ENCODE measurements at places on chromosomes 5 and 9. TPM values are rescaled to one million over a fixed set of nuclear protein-coding genes. Genes with fewer than 3 reads are reported as not detected.
A peak's percentile ranks its signal among the peaks of the same experiment; 100 is the strongest.

GRCh38 chr5:73274881-73275663 lies 102.1 kb downstream of the TMEM174 start:
- DNase-seq: no peak
- H3K36me3 ChIP-seq: no peaks in the 10 kb centered on the region

- no peak within 1 kb of the TSS for H3K27ac ChIP-seq
- H3K36me3 ChIP-seq: no peaks in the 10 kb centered on the region
- H3K4me1 ChIP-seq: no peaks in the 10 kb centered on the region
- no peak for DNase-seq
- no peaks in the 10 kb centered on the region for H3K27me3 ChIP-seq
- no peak within 1 kb of the TSS for H3K4me3 ChIP-seq
These were observed at the start of gene QRFP for GRCh38 chr9:130896233-130897014. TSS of gene QRFP (minus strand) at chr9:130896812. CDS start at chr9:130893838, 2,974 bp downstream.

- no peaks in the 10 kb centered on the region for H3K36me3 ChIP-seq
- H3K27ac ChIP-seq: no peak overlapping the region
- DNase-seq: no peak
These were observed 83.2 kb upstream of the ZNF462 start for GRCh38 chr9:106779796-106780195.

GRCh38 chr9:111572950-111573604 lies 26.4 kb downstream of the PTGR1 start:
- peaks cover 2% of the 10 kb centered on the region for H3K27me3 ChIP-seq
- no peaks in the 10 kb centered on the region for H3K4me1 ChIP-seq
- DNase-seq: no peak
- H3K27ac ChIP-seq: no peak overlapping the region
- H3K36me3 ChIP-seq: peaks cover 6% of the 10 kb centered on the region
- H3K4me3 ChIP-seq: no peak overlapping the region

- no peaks in the 10 kb centered on the region for H3K27me3 ChIP-seq
- DNase-seq: no peak
- H3K27ac ChIP-seq: no peak overlapping the region
- no peaks in the 10 kb centered on the region for H3K36me3 ChIP-seq
- no peak overlapping the region for H3K4me3 ChIP-seq
These were observed 15.7 kb upstream of the AQP7 start for GRCh38 chr9:33418090-33418489.

DNA sequence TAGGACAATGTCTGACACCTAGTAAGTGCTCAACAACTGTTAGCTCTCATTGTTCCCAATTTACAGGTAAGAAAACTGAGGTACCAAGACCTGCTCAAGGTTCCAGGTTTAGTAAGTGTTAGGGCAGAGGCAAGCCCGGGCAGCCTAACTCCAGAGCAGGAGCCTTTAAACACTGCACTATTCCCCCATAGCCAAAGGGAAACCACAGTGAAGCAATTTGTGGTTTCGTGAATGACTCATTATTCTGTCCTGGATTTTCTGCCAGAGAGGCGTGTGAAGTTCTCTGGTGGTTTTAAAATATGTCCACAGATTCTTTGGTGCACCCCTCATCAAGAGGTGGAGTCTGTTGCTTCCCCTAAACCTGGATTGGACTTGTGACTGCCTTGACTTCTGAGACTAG lies 1.0 kb upstream of the MCC start:
- DNase-seq: peak; percentile 25
- no peak overlapping the region for H3K4me3 ChIP-seq
- peaks cover 9% of the 10 kb centered on the region for H3K4me1 ChIP-seq
- no peak overlapping the region for H3K27ac ChIP-seq
- H3K36me3 ChIP-seq: peaks cover 2% of the 10 kb centered on the region
- H3K27me3 ChIP-seq: peaks cover 57% of the 10 kb centered on the region

DNA sequence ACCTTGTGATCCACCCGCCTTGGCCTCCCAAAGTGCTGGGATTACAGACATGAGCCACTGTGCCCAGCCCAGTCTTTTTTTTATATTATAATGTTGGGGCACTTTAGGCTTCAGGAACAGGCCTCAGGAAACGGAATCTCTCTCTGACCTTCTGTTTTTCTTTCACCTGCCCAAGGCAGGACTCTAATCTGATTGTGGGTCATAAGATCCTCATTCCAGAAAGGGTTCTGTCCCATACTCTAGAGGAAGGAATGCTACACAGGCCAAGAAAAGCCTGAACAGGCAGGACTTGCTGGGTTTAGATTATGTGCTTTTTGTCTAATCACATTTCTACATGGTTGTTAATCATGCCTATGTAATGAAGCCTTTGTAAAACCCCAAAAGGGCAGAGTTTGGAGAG lies 1.8 kb upstream of the CCL28 start:
- no peaks in the 10 kb centered on the region for H3K4me1 ChIP-seq
- no peaks in the 10 kb centered on the region for H3K27me3 ChIP-seq
- DNase-seq: no peak
- no peak overlapping the region for H3K4me3 ChIP-seq
- no peaks in the 10 kb centered on the region for H3K36me3 ChIP-seq
- H3K27ac ChIP-seq: no peak overlapping the region

DNA sequence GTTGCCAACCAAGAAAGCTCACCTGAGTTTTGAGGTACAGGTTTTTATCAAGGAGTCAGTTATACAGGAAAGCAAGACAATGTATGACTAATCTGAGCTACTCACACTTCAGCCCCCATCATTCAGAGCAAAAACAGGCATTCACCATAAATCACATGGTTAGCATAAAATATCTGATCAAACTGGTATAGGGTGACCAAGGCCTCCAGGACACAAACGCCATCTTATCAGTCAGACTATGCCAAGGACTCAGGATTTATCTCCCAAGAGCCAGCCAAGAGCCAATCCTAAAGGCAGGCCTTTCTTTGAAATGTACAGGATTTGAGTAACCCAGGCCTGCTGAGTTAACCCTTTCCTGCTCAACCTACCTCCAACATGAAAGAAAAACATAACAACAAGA lies 313.0 kb upstream of the NREP start:
- H3K27ac ChIP-seq: no peak overlapping the region
- H3K27me3 ChIP-seq: peaks cover 10% of the 10 kb centered on the region
- no peak for DNase-seq
- no peak overlapping the region for H3K4me3 ChIP-seq
- H3K4me1 ChIP-seq: no peaks in the 10 kb centered on the region

- no peaks in the 10 kb centered on the region for H3K36me3 ChIP-seq
- H3K27ac ChIP-seq: no peak overlapping the region
- H3K4me3 ChIP-seq: no peak overlapping the region
- H3K27me3 ChIP-seq: peaks cover 5% of the 10 kb centered on the region
These were observed 514 bp downstream of the SOHLH1 start for GRCh38 chr9:135698767-135699166.

GRCh38 chr9:33102551-33103210 lies 26.2 kb upstream of the SMU1 start:
- no peak overlapping the region for H3K4me3 ChIP-seq
- no peaks in the 10 kb centered on the region for H3K36me3 ChIP-seq
- H3K4me1 ChIP-seq: no peaks in the 10 kb centered on the region
- H3K27me3 ChIP-seq: no peaks in the 10 kb centered on the region
- DNase-seq: no peak

- no peaks in the 10 kb centered on the region for H3K27me3 ChIP-seq
- no peak for DNase-seq
- no peaks in the 10 kb centered on the region for H3K4me1 ChIP-seq
These were observed 42.0 kb downstream of the TRPM3 start for GRCh38 chr9:71079451-71079850.

- no peak overlapping the region for H3K4me3 ChIP-seq
- H3K4me1 ChIP-seq: no peaks in the 10 kb centered on the region
- no peak overlapping the region for H3K27ac ChIP-seq
- peaks cover 25% of the 10 kb centered on the region for H3K27me3 ChIP-seq
These were observed 13.5 kb upstream of the WDR38 start for GRCh38 chr9:124839612-124840299.

- no peak overlapping the region for H3K4me3 ChIP-seq
- H3K4me1 ChIP-seq: peaks cover 15% of the 10 kb centered on the region
- H3K36me3 ChIP-seq: peaks cover 16% of the 10 kb centered on the region
- H3K27ac ChIP-seq: no peak overlapping the region
These were observed 132.7 kb upstream of the POU5F2 start for GRCh38 chr5:93874080-93874479.

DNA sequence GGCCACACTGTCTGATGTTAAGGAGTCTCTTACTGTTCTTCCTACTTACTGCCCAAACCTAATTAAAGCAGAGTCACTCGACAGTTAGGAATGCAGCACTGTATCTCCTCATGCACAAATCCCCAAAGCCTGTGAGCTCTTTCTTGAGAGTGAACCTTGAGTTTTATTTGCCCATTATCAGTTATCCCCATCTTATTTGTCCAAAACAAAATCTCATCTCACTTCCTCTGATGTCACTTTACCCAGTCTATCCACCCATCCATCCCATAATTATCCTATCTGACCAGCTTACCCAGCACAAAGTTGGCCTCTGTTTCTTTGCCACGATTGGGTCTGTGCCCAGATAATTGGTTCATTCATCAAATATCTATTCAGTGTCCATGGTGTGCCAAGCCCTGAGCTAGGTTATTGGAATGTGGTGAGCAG lies 250.8 kb downstream of the SLIT3 start:
- no peak overlapping the region for H3K27ac ChIP-seq
- no peak for DNase-seq
- H3K4me3 ChIP-seq: no peak overlapping the region
- no peaks in the 10 kb centered on the region for H3K4me1 ChIP-seq

DNA sequence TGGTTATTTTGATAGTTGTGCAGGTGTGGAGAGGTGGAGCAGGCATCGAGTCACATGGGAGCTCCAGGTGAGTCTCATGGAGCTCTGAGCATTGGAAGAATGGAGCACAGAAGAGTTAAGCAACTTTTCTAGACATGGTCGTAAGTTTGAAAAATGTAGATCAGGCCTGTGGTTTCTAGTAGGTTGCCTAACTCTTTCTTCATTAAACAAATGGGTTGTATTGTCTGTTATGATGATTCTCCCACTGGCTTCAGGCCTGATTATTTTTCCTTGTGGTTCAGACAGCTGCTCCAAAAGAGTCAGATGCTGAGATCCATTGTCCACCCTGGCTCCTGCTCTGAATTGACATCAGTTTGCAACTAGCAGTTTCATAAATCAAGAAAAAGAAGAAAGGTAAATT lies 80.3 kb upstream of the RPS23 start:
- DNase-seq: no peak
- no peak overlapping the region for H3K4me3 ChIP-seq
- no peaks in the 10 kb centered on the region for H3K27me3 ChIP-seq
- no peaks in the 10 kb centered on the region for H3K36me3 ChIP-seq

- no peaks in the 10 kb centered on the region for H3K4me1 ChIP-seq
- peaks cover 11% of the 10 kb centered on the region for H3K27me3 ChIP-seq
- H3K36me3 ChIP-seq: peaks cover 1% of the 10 kb centered on the region
- H3K4me3 ChIP-seq: no peak overlapping the region
- no peak for DNase-seq
These were observed 301.4 kb upstream of the DAP start for GRCh38 chr5:11062397-11062796.

GRCh38 chr5:109899163-109899535 lies 209.4 kb downstream of the MAN2A1 start:
- H3K36me3 ChIP-seq: no peaks in the 10 kb centered on the region
- H3K27me3 ChIP-seq: no peaks in the 10 kb centered on the region
- no peak for DNase-seq
- H3K27ac ChIP-seq: no peak overlapping the region
- peaks cover 3% of the 10 kb centered on the region for H3K4me1 ChIP-seq

- H3K27me3 ChIP-seq: no peaks in the 10 kb centered on the region
- H3K36me3 ChIP-seq: no peaks in the 10 kb centered on the region
- no peak for DNase-seq
- no peaks in the 10 kb centered on the region for H3K4me1 ChIP-seq
These were observed 330.7 kb upstream of the ADAMTSL1 start for GRCh38 chr9:18143073-18143745.

DNA sequence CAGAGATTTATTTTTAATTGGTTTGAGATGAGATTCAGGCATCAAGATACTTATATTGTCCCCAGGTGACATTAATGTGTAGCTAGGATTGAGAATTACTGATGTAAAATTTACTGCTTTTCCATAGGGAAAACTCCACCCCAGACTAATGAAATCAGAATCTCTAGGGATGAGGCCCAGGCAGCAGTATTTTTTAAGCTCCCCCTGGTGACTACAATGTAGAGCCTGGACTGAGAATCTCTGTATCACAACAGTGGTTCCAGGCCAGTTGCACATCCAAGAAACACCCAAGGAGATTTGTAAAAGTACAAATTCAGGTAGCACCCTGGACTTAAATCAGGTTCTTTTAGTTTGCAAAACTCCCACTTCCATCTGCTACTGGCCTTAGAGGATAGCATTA lies 185.7 kb downstream of the MARCHF11 start:
- no peaks in the 10 kb centered on the region for H3K27me3 ChIP-seq
- H3K36me3 ChIP-seq: no peaks in the 10 kb centered on the region
- H3K27ac ChIP-seq: no peak overlapping the region

DNA sequence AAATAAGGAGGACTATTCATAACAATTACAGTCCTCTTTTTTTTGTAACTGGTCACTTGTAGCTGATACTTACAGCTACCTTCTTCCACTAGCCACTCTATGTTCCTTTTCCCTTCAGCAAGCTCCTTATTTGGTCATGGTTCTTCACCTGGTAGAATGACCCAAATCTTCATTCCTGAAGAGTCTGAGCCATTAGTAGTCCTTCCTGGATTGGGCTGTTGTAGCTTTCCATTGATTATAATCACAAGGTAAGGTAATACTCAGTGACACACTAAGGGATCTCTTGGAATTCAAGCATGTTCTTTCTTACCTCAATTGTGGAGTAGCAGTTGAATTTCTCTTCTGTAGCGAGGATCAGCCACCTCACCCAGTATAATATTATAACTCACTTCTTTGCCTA lies 25.5 kb upstream of the ITGA2 start:
- no peak overlapping the region for H3K4me3 ChIP-seq
- no peak for DNase-seq
- no peak overlapping the region for H3K27ac ChIP-seq
- no peaks in the 10 kb centered on the region for H3K36me3 ChIP-seq

DNA sequence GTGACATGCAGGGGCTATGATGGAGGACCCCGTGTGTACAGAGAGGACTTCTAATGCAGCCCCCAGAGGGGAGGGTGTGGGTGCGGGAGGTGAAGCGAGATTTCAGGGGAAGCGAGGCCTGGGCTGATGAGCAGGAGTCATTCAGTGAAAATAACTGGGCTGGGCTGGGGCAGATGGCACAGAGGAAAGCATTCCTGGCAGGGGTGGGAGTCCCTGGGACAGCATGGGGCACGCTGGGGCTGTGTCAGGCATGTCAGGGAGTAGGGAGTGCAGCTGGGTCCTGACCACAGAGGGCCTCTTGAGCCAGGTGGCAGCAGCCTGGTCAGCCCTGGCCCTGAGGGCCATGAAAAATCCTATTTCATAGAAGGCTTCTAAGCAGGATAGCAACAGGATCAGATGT lies 36.6 kb downstream of the COL15A1 start:
- H3K27ac ChIP-seq: no peak overlapping the region
- H3K4me1 ChIP-seq: no peaks in the 10 kb centered on the region
- no peak overlapping the region for H3K4me3 ChIP-seq
- peaks cover 5% of the 10 kb centered on the region for H3K27me3 ChIP-seq

FAM153A gene
- 23.8 TPM for total RNA-seq

C1QTNF3 gene
- 1.7 TPM for total RNA-seq

CCNI2 gene
- 1.4 TPM for total RNA-seq

PCDHGA11 gene
- 0.17 TPM for total RNA-seq

FAM163B gene
- not detected for total RNA-seq

SLC34A3 gene
- not detected for total RNA-seq

C9orf50 gene
- not detected for total RNA-seq

ZNF354C gene
- 5.8 TPM for total RNA-seq

LURAP1L gene
- not detected for total RNA-seq

S1PR3 gene
- 1.4 TPM for total RNA-seq

ERCC6L2 gene
- total RNA-seq: 20.3 TPM

UGT3A2 gene
- total RNA-seq: not detected

FBP1 gene
- total RNA-seq: 1.9 TPM

IFNE gene
- not detected for total RNA-seq

GDA gene
- total RNA-seq: not detected

LPAR1 gene
- total RNA-seq: not detected

Measured in activated naive CD4-positive, alpha-beta T cell treated with anti-CD3 and anti-CD28 coated beads for 36 hours (primary cell).